ENCODE measurements at places on chromosomes 5 and 9.

GRCh38 chr9:105975886-105976645 is 281.7 kb downstream of the TMEM38B start:
- DNase-seq: no peak

GRCh38 chr5:223791-224190 is 5.7 kb downstream of the SDHA start:
- DNase-seq: no peak

GRCh38 chr5:33241802-33242201 is 199.0 kb upstream of the TARS1 start:
- no peak for DNase-seq

- no peak for DNase-seq
Observed at GRCh38 chr5:39995990-39996389, 571.2 kb upstream of the DAB2 start.

- no peak for DNase-seq
Observed at GRCh38 chr5:57509501-57510260, 27.1 kb upstream of the ACTBL2 start.

GRCh38 chr5:107894361-107894760 is 223.6 kb upstream of the EFNA5 start:
- no peak for DNase-seq

DNA sequence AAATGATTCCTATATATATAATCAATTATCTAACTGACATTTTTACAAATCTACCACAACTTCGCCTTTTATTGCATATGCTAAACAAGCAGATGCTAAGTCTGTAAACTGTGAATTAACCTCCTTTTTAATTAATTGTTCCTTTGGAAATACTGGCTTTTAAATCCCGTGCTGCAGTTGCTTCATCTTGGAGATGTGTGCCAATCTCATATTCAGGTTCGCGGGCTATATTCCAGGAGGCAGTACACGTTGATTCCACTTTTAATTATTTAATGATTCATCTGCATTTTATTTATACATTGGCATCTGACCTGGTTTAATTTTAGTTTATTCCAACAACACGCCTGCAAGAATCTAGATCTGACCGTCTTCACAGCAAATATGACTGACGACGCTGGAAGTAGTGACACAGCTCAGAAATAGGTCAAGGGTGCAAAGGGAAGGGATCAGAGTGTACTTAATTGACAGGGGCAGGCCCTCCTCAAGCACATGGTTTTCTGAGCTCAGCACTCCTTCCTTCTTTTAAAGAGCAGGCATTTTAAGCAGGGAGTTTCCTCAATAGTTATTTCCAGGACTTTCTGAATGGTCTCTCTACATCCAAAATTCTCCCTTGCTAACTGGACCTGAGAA is 125.2 kb downstream of the GLIS3 start:
- no peak for DNase-seq
